ENCODE measurements at places on chromosomes 7 and 10. TPM values are rescaled to one million over a fixed set of nuclear protein-coding genes. Genes with fewer than 3 reads are reported as not detected.

DNA sequence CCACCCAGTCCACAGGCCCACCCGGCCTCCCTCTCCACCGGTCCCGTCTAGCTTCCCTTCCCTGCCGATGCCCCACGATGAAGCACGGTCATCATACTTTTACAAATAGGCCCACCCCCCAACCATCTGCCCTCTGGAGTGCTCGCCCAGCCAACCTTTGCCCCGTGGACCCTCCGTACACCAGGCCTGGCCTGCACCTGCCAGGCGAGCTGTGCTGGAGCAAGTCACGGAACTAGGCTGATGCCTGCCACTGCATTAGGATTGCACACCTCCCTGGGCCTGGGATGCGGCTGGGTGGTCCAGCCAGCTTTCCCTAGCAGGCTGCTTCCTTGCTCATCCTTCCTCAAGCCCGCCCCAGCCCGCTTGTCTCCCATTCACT lies 44.7 kb downstream of the PPIF start:
- no peak for DNase-seq

GRCh38 chr7:52311886-52312285 lies 723.5 kb upstream of the POM121L12 start:
- no peak for DNase-seq

GRCh38 chr10:31940839-31941653 lies 12.4 kb upstream of the ARHGAP12 start:
- DNase-seq = peak; percentile 92

DNA sequence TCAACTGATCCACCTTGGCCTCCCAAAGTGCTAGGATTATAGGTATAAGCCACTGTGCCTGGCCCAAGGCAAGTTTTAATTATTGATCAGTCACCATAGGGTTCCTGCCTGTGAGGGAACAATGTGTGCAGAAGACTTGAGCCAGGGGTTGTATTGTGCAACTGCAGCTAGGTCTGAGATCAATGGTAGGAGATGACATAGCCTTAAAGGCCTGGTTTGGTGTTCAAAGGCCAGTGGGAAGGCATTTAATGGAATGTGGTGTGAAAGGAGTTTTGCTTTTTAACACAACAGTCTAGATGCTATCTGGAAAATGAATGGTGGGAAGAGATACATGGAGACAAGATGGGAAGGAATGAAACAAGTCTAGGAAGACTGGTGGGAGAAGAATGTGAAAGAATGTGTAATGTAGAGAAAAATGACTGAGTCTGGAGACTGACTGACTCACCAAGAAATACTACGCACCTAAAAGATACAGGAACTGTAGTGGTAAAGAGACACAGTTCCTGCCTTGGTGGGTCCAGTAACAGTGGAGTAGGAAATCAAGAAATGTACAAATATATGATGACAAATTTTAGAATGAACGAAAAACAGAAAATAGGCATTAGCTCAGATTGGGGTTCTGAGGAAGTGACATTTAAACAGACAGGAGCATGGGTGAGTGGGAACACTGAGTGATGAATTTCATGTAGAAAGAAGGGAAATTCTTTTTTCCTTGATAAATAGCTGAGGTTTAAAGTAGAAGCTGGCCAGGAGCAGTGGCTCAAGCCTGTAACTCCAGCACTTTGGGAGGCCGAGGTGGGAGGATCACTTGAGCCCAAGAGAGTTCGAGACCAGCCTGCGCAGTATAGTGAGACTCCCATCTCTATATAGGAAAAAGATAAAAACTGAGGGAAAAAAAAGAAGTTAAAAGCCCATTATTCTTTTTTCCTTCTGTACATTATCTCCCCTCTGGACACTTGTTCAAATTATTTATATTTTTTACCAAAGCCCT lies 9.4 kb downstream of the HNRNPF start:
- DNase-seq = no peak

DNA sequence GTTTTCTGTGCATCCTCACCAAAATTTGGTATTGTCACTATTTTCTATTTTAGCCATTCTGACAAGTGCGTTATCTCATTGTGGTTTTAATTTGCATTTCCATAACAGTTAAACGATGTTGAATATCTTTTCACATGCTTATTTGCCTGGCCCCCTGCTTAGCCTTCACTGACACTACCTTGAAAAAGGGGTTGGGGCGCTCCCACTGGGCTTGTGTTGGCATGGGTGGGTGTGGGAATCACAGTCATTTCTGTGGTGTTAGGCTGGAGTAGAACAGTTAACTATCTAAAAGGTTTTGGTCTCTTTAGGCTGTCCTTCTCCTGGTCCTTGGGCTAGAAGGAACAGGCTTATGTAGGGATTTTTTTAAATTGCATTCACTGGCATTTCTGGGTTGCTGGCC lies 72.2 kb upstream of the TMEM140 start:
- DNase-seq = no peak

DNA sequence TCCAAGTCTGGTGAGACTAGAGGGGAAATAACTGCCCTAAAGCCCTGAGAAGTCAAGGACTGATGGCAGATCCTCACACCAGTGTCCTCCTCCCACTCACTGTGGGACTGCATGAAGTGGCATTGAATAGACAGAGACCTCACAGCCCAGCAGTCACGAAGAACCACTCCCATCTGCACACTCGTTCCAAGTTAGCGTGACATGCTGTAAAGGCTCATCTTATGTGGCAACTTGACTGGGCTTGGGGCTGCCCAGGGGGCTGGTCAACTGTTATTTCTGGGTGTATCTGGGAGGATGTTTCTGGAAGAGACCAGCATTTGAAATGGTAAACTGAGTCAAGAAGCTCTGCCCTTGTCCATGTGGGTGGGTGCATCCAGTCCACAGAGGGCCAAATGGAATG lies 104.7 kb downstream of the ADARB2 start:
- no peak for DNase-seq

- DNase-seq = peak; percentile 47
Observed at GRCh38 chr7:142478479-142479220, 220.8 kb upstream of the PRSS58 start.

Gene NUTM2E
- 0.50 TPM for polyA plus RNA-seq

DNA sequence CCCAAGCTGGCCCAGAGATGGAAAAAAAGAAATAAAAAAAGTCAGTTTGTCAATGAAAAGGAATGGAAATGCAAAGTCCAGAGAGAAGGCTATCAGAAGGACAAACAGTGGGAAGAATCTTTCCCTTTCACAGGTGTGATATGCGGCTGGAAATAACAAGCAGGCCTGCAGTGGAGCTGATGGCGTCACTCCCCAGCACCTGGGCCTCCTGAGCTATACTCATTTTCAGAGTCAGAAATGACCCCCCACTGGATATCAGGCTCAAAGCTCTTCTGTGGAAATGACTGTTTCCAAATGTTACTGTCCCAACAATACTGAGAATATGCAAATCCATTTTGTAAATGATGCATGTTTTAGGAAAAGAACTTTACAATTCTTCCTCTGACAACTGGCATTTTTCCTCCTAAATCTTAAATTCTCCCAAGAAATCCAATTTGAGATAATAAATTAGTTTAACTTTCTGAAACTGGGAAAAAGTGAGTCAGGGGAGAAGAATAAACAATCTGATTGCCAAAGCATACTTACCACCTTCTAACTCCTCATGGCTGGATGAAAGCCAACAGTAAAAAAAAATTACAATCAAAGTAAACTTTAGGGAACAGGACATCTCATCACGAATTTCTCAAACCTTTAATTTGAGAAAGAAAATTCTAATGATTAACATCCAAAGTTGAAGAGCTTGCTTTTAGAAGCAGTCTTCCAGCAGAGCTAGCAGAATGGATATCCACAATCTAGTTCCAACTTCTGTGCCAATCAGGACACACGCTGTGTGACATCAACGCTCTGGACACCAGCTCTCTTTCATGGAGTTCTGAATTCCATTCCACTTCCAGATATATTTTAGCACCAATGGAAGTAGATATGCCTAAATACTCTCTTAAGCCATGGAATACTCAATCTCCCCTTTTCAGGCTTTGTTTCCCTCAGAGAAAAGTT lies 5.3 kb upstream of the CUZD1 start:
- DNase-seq = no peak

Gene LBX1
- polyA plus RNA-seq = 2.1 TPM

- no peak for DNase-seq
Observed at GRCh38 chr7:43577485-43577951, 5.4 kb upstream of the STK17A start.

DNA sequence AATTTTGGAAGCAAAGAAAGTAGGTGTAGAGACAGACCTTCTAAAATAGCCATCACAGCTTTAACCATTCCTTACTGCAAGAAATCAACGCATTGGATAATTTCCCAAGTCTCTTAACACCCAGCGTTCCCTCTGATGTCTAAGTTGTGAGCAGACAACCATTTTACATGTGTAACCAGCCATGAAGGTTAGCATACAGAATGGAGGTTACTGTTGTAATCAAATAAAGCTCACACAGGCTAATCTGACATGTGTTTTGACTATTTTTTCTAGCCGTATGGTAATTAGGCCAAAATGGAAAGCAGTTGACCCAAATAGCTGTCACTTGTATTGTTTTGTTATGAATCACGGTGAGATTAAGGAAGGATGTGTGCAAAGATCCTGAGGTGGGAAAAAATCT lies 336.4 kb downstream of the RNLS start:
- DNase-seq = no peak

GRCh38 chr10:42878134-42878820 lies 95.7 kb downstream of the BMS1 start:
- DNase-seq = no peak

- DNase-seq = no peak
Observed at GRCh38 chr7:48111596-48111995, 22.5 kb downstream of the UPP1 start.

GRCh38 chr7:30112103-30112713 lies 22.6 kb upstream of the MTURN start:
- no peak for DNase-seq

DNA sequence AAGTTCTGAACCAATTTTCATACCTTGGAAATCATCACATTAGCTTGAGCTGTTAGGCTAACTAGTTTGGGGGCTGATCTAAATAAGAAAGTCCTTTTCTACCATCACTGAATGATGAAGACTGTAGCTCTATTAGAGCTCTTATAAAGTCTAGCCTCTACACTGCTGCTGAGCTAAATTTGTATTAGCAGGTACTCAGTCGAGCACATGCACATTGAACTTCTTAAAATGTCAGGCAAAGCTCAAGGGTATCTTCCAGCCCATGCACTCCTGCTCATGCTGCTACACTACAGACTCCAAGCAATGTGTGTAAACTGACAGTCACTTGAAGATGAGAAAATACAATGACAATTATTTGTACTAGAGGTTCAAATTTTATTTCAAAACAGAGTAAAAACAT lies 158.8 kb upstream of the TMEM229A start:
- no peak for DNase-seq

Gene CLCN1
- polyA plus RNA-seq = 1.4 TPM

- peak; percentile 57 for DNase-seq
Observed at GRCh38 chr10:43138757-43139241, 554 bp downstream of the CSGALNACT2 start.

DNA sequence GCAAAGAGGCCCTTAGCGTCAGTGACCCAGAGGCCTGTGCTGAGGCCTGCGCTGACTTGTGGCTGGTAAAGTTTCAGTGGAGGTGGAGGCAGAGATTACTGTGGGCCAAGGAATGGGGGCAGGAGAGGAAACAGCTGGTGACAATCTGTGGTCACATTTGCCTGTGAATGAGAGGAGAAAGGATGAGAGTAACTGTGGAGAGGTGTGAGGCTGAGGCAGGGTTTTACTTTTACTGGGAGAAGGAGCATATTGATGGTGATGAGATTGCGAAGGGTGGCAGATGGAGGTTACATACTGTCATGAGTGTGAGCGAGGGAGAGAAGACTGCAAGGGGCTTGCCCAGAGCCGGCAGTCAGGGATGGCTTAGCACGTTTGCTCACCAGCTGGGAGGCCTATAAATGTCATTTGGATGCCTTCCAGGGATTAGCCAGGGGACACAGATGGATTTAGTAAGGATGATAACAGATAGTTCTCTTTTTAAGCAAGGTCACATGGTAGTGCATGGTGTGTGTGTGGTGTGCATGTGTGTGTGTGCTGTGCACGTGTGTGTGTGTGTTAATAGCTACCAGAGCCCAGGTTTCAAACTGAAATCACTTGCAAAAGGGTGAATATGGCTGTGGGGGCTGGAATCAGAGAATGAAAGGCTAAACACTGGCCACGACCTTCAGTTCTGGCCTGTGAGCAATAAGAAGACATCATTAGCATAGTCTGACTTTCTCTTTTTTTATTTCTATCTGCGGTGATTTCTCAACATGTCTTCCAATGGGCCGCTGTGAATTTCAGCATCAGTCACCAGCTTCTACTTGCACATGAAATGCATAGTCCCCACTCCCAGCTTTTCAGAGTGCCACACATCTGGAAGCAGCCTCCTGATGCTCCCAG lies 291.5 kb upstream of the ZNF32 start:
- DNase-seq = peak; percentile 71

DNA sequence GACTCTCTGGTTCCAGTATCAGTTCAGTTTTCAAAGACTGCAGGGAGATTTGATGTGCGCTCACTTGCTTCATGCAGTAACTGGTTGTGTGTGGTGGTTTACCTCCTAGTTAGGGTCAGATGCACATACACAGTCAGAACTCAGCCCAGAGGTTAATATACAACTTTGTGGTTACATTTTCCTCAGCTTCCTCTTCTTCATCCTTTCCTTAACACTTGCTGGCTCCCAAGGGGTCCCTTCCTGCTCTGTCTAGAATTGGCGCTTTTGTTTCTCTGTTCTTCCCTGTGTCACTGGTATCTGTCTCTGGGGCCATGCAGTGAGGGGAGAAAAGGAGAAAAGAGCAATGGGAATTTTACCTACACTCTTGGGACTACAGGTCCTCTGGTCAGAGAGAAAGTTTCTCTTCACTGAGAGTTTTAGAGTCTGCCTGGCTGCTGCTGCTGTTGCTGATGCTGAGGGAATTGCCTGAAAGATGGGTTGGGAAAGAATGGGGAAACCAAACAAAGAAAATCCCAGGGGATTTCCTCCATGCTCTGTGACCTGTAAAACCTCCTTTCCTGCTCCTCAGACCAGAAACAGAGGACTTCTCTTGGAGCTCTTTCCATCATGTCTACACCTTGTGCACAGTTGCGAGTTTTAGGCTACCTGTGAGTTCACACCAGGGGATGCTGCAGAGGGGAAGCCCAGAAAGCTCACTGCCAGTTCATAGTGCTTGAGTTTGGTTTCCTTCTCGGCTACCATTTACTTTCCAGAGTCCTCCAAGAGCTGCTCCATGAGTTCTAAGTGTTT lies 74.6 kb downstream of the WDFY4 start:
- no peak for DNase-seq

DNA sequence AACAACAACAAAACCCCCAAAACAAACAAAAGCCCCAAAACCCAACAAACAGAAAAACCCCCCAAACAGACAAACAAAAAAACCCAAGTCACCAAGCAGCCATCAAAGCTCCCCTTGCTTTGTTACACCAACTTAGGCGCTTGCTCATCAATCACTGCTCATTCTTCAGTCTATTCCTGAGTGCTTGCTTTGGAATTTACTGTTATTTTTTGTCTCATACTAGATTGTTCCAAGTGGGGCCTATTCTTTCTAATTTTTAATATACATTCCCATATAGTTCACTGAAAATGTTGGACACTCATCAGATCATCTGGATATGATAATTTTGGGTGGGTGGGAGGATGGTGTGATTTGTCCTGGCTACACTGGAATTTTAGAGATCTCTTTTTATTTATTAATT lies 126.0 kb upstream of the JCAD start:
- no peak for DNase-seq

Gene GNGT1
- polyA plus RNA-seq = not detected

- DNase-seq = no peak
Observed at GRCh38 chr7:141483044-141483443, 68.2 kb upstream of the AGK start.

GRCh38 chr7:112271162-112271561 lies 64.7 kb downstream of the ZNF277 start:
- no peak for DNase-seq
